ENCODE measurements at places on chromosomes 12 and 14. TPM values are rescaled to one million over a fixed set of nuclear protein-coding genes. Genes with fewer than 3 reads are reported as not detected.
A peak's percentile ranks its signal among the peaks of the same experiment; 100 is the strongest.

DNA sequence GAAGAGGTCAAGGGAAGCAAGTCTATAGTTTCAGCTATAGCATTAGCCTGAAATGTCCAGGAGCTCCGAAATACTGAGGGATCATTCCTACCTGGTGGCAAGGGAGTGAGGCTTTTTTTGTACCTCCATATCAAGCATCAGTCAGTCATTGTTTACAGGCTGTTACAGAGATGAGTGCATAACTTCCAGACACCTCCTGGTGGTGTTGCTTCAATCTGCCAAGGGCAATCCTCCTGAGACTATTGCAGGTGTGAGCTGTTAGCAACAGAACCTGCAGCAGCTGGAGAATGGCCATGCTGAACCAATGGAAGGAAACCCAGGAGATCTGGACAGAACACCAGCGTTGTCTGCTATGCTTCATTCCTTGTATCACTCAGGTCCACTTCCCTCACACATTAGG, 80.0 kb upstream of the SLC8A3 start:
- DNase-seq, result no peak

DNA sequence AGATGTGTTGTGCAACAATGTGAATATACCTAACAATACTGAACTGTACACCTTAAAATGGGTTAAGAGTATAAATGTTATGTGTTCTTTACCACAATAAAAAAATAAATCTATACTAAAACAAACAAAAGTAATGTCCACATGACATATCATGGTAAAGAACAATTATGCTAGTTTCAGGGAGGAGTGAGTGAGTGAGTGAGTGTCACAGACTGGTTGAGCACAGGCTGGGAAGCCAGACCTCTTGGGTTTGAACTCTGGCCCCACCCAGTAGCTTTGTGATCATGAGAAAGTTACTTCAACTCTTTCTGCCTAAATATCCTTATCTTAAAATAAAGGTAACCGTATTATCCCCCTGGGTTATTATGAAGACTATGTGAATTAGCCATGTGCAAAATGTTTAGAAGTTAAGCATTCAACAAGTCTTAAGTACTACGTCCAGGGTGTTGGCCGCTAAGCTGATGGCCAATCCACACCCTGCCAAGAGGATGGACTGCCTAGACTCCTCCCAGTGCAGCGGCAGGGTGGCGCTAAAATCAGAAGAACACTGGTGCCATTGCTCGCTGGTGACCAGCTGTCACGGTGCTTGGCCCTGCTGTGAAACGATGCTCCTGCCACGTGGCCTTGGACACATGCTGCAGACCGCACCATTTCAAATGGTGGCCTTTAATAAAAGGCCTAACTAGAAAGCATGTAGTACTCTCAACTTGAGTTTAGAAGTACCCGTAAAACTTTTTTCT, 7.3 kb downstream of the SLC2A13 start:
- DNase-seq, result no peak

GRCh38 chr14:33030386-33030785, 91.7 kb downstream of the NPAS3 start:
- DNase-seq, result no peak

- no peak for DNase-seq
Measured at GRCh38 chr14:59688224-59689170, 111.9 kb upstream of the CCDC175 start.

DNA sequence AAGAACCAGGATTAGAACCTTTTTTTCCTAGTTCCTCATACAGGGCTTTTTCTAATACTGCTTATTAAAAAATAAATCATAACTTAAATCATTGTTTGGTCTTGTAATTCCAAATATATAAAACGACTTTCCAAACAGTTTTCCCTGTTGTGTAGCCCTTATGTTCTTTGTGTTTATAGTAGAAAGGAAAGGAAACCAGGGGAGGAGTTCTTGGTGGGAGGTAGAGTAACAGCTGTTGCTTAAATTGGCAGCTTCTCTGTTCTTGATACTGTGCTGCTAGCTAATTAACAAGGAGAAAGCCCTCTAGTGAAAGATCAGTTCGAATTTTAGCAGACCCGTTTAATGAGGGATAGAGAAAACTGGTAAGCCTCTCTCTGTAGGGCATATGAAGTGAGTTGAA, 15.0 kb downstream of the SRP54 start:
- no peak for DNase-seq

Gene PHETA1
- total RNA-seq, result 1.3 TPM

Gene RIN3
- 6.2 TPM for total RNA-seq

DNA sequence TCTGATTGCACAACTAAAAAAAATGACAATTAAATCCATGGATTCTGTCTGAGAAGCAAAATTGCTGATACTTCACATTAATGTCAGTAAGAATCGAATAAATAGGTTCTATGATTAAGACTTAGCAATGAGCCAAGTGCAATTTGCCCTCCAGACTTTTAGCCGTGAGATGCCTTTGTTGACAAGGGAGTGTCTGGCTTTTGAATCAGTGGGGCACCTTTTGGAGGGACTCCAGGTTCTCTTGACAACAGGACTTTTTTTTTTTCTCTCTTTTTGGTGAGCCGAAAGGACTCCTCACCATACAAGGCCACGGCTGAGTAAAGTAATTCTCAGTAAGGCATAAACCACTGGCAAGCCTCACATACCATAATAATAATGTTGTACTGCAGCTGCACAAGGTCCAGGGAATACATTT, 4.7 kb upstream of the MDM1 start:
- no peak for DNase-seq

- no peak for DNase-seq
Measured at GRCh38 chr12:109557200-109557599, 16.1 kb downstream of the MMAB start.

Gene SYNE3
- total RNA-seq, result 3.1 TPM

Gene PLEKHG7
- 0.14 TPM for total RNA-seq

Gene VASH1
- total RNA-seq, result 3.6 TPM

DNA sequence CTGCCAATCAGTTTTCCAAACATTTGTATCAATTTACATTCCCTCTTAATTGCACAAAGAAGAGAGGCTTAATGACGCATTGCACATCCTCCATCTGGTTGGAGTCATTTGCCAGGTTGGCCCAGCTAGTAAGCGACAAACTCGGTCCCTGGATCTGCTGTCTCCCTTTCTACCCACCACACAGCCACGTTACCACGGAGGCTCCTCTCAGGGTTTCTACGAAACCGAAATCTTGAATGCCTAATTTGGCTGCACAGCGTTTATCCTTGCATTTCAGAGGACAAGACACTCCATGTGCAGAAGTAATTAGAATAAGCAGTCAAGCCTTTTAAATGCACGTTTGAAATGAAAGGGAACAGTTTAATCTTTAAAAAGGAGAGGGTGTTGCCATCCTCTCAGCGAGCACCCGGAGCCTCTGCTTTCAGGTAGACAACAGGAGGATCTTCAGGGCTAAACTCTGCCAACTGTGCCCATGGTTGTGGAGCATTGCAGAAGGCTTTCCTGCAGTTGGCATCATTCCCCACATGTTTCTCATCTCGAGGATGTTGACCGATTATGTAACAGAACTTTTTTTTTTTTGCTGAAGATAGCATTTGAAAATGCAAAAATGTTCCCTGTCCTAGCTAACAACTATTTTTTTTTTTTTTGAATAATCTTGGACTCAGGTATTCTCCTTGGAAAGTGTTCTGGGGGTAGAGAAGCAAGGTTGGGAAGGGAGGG, 37.8 kb downstream of the SLC24A4 start:
- DNase-seq, result no peak

DNA sequence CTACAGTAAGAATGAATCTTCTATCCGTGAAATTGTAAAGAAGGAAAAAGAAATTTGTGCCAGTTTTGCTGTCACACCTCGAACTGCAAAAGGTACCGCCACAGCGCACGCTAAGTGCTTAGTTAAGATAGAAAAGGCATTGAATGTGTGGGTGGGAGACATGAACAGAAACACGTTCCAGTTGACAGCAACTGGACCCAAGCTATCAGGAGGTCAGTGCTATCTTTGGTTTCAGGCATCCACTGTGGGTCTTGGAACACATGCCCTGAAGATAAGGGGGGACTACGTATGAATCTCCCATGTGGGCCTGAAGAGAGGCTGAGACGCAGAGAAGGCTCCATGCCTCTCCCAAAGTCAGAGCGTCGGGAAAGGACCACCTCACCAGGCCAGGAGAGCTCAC, 9.8 kb downstream of the IFFO1 start:
- no peak for DNase-seq

DNA sequence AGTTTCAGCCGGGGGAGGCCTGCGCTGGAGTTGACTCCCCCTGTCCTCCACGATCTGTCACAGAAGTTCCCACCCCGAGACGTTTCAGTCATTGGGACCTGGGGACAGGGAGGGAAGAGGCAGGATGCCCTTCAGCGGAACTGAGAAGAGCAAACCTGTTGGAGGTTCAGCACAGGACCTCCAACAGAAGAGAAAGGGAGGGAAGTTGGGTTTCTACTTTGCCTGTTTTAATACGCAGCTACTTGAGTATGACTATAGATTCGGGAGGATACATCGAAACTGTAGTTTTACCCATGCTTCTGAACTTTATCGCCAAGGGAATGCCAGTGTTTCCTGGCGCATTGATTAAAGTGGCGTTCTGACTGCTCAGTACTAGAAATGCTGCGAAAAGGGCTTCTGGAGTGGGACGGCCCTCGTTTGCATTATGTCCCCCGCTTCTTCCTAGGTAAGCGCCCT, 2.3 kb upstream of the DUSP6 start:
- DNase-seq, result no peak

Gene PSMA3
- total RNA-seq, result 150 TPM

Gene ASCL1
- total RNA-seq, result 17.8 TPM

DNA sequence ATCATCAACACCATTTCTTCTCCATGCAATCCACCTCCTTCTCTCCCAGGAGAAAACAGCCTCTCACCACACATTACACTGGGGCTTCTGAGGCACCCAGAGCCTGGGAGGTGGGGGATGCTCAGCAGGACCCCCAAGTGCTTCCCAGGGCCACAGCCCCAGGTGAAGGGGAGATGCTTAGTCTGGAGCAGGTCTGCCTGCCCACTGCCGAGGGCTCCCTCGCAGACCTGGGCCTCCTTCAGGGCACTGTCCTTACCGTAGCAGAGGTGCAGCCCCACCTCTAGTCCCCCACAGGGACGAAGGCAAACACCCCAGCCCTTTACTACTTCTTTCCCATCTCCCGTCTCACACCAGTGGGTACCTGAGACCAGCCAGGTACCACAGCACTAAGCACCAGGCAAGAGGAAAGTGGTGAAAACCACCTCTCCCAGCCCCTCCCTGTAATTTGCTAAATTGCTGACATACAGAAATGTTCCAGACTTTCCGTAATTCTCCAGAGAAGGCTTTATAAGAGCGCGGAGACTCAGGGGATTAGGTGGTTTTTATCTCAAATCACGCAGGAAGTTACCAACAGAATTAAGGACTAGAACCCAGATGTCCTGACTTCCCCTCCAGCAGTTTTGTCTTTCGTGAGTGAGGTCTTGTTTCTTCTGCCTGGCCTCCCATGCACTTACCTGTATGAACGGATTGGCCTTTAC, 59.0 kb downstream of the PLEKHG3 start:
- DNase-seq, result no peak

Gene AQP2
- total RNA-seq, result 0.05 TPM

Gene TTC9
- 1.8 TPM for total RNA-seq

Gene ADCY6
- total RNA-seq, result 2.6 TPM

GRCh38 chr14:64983439-64984310, 3.0 kb upstream of the FNTB start:
- peak; percentile 77 for DNase-seq

DNA sequence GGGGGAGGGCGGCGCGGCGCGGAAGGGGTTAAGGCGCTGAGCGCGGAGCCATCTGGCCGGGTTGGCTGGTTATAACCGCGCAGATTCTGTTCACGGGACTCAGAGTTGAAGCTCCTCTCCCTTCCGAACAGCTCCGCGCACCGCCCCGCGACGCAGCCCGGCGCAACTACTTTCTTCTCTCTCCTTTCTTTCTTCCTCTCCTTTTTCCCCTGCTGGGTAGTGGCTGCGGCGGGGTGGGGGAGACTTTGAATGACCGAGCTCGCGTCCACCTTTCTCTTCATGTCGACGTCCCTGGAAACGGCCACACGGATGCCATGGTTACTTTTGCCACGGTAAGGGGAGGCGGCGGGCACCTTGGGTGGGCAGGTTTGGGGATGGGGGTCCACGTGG, at the start of gene NTF3:
NTF3 (plus strand) TSS at position 98 of the 390 bp plus-strand sequence; CDS start at position 315, 217 bp downstream.
- peak; percentile 31 for DNase-seq

Gene OSGEP
- 34.8 TPM for total RNA-seq

DNA sequence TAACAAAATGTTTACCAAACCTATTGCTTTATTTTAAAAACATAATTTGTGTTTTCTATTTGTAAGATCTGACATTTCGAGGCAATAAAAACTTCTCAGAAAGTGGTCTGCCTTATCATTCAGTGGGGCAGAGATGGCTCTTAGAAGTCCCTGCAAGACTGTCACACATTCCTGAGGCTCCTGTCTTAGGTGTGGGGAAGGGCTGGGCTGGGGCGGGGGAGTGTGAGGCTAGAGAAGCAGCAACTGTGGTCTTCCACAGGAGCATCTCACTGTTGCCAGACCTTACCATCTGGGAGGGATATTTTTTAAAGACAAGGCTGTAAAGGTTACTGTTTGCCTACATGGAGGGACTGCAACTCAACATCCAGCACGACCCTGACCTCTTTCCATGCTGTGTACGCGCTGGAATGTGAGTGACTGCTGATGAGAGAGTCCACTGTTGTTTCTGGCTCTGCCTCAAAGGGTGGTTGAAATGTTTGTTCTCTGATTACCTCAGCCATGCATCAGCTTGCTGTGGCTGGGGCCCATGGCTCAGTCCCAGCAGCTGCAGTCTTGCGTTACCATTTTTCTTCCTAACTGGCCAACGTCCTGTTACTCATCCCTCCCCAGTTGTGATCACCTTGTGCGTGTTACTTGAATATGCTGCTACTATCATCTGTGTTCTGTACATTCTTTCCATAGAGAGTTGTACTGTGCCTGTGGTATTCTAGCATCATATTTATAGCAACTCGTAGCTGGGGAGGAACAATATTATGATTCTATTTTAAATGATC, 12.4 kb downstream of the ERG28 start:
- no peak for DNase-seq

- no peak for DNase-seq
Measured at GRCh38 chr12:93198086-93198485, 179.6 kb upstream of the NUDT4 start.

DNA sequence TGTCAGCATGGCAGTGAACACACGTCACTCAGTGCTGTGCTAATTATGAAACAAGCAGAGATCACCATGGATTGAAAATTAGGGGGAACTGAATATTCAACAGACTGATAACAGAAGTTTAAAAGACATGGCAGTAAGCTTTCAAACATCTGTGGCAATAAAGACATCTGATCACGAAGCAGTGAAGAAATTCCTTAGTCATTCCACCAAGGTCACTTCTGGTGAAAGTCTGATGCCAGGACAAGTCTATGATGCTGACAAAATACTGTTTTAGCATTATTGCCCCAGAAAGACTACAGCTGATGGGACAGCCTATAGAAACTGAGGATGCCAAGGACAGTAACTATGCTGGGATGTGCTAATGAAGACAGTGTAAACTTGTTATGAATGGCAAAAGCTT, 126.9 kb upstream of the RBM19 start:
- DNase-seq, result no peak

DNA sequence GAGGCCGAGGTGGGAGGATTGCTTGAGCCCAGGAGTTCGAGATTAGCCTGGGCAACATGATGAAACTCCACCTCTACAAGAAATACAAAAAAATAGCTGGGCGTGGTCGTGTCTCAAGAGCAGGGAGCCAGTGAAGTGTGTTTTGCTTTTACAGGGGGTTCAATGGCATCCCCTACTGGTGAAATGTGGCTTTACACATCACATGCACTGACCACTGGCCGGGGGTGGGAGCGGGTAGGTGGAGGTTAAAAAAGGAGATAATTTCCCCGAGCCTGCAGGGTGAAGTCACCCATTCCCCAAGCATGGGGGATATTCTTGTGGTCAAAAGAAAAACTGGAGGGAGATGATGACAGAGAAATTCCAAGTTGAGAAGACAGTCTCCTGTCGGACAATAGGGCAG, 63.6 kb upstream of the PWP1 start:
- no peak for DNase-seq

Gene WDR20
- 16.8 TPM for total RNA-seq

Gene REP15
- 0.47 TPM for total RNA-seq

Gene SLC5A8
- total RNA-seq, result 0.33 TPM

All from thymus (tissue), 14 donors.